ENCODE measurements at places on chromosomes 7 and 10.

DNA sequence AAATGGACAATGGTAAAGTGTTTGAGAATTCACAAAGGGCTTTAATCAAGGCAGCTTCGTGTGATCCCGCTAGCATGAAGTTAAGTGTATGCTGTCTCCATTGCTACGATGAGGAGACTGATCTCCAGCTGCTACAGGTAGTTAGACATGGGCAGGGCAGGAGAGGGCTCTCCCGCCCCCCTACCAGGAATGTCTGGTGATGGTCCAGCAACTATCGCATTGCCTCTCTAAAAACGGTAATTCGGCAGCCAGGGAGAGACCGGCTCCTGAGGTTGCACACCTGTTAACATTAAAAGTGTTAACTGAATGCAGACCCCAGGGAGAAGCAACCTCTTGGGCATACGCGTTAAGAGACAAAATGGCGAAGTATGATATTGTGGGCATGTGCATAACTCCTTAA is 37.9 kb downstream of the SVIL start:
- DNase-seq, result no peak

GRCh38 chr10:12455766-12456165 is 106.4 kb downstream of the CAMK1D start:
- DNase-seq, result no peak

- no peak for DNase-seq
Observed at GRCh38 chr7:27214239-27214950, 14.5 kb upstream of the HOXA13 start.

DNA sequence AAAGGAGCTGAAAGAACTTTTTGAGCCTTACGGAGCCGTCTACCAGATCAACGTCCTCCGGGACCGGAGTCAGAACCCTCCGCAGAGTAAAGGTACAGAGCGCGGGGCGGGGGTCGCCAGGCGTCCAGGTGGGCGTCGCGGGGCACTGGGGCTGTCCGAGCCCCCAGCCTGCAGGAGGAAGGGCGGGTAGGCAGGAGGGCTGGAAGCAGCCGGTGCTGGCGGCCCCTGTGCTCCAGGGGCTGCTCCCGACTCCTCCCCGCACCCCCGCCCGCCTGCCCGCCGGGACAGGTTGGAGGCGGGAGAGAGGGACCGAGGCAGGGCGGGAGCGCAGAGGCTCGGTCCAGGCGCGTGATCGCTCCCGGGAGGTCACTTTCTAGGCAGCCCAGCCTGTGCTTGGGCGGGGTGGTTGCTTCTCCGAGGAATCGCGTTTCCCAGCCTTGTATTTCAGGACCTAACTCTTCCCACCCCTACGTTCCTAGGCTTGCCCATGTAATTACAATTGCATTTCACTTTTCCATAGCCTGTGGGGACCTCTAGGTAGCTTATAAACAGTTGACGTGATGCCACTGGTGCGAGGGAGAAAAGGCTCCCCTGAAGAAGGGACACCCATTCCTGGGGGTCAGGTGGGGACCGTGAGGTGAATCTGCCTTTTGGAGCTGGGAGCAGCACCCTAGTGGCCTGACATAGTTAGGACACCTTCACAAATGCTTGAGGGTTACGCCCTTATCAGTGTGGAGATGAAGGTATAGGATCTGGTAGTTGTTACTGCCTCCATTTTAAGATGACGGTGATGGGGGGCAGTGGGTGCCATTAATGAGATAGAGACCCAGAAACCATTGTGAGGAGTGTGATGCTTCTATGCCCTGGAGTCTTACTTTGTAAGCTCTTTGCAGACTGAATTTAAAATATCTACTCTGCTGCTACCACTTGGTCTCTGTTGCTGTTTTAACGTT is 148.2 kb downstream of the CELF2 start:
- peak; percentile 55 for DNase-seq

- no peak for DNase-seq
Observed at GRCh38 chr10:6161921-6162320, 40.8 kb upstream of the PFKFB3 start.

GRCh38 chr7:115230882-115231571 is 309.1 kb downstream of the MDFIC start:
- DNase-seq, result no peak

- DNase-seq, result peak; percentile 69
Observed at GRCh38 chr10:97791824-97792721, 20.3 kb upstream of the SFRP5 start.

- DNase-seq, result no peak
Observed at GRCh38 chr7:821688-822087, 10.6 kb upstream of the SUN1 start.

DNA sequence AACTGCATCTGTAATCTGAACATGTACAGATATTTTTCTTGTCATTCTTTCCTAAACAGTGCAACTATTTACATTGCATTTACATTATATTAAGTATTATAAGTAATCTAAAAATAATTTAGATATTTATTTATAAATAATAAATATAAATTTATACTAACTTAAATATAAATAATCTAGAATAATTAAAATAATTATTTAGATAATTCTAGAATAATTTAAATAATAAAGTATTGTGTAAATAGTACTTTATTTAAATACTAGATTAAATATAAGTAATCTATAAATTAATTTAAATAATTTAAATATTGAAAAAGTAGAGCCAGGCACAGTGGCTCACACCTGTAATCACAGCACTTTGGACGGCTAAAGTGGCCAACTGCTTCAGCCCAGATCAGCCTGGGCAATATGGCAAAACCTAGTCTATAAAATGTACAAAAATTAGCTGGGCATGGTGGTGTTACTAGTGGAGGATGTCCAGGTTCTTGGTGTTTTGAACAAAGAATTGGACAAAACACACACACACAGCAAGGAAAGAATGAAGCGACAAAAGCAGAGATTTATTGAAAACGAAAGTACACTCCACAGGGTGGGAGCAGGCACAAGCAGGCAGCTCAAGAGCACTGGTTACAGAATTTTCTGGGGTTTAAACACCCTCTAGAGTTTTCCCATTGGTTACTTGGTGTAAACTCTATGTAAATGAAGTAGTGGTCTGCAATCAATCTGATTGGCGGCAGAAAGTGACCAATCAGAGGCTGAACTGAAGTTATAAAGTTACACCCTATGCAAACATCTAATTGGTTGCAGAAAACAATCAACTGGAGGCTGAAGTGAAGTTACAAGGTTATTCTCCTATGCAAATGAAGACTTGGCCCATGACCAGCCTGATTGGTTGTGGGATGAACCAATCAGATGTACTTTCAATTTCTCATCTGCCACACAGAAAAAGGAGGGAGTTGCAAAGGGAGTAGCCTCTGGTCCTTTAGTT is 100.2 kb upstream of the SP4 start:
- no peak for DNase-seq

DNA sequence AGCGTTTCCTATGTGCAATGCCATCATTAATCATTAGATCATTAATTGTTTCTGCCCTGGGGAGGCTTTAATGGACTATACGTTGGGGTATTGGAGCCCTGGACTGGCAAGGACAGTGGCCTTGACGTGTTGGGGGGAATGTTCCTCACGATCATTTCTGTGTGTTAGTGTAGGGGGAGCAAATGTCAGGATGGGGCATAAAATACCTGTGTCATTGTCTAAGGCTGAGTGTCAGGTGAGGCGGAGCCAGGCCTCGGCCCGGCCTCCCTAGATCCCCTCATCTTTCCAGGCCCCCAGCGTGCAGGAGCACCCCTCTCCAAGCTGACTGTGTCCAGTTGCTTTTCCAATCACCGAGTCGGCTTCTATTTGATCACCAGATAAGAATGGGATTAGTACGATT is 346.4 kb upstream of the SHH start:
- no peak for DNase-seq

DNA sequence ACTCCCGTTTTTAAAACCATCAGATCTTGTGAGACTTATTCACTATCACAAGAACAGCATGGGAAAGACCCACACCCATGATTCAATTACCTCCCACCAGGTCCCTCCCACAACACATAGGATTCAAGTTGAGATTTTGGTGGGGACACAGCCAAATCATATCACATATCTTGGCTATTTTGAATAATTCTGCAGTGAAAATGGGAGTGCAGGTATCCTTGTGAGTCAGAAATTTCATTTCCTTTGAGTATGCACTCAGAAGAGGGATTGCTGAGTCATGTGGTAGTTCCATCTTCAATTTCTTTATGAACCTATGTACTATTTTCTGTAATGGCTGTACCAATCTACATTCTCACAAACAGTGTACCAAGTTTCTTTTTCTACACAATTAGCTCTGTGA is 125.8 kb downstream of the ANKRD7 start:
- no peak for DNase-seq

DNA sequence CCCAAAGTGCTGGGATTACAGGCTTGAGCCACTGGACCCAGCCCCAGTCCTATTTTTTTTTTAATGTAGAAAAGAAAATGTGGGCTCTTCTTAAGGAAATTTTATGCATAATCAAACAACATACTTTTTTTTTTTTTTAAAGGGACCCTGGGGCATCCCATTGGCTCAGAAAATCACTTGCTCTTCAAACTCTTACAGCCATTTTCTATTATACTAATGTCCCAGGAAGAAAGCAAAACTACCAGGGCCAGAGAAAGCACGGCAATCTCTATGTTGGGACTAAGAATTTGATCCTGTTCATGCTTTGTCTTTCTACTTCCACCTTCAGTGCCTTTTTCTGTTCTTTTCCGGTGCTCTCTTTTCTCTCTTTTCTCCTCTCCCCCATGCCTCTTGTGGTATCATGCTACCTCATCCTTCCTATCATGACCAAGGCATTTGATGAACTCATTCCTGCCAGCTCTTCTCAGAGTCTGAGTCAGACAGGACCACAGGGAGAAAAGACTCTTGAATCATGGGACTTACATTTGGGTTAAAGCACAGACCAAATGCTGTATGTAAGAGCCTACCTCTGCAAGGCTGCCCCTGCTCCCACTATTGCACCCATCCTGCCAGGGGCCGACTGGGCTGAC is 76.4 kb upstream of the CCNY start:
- DNase-seq, result no peak

DNA sequence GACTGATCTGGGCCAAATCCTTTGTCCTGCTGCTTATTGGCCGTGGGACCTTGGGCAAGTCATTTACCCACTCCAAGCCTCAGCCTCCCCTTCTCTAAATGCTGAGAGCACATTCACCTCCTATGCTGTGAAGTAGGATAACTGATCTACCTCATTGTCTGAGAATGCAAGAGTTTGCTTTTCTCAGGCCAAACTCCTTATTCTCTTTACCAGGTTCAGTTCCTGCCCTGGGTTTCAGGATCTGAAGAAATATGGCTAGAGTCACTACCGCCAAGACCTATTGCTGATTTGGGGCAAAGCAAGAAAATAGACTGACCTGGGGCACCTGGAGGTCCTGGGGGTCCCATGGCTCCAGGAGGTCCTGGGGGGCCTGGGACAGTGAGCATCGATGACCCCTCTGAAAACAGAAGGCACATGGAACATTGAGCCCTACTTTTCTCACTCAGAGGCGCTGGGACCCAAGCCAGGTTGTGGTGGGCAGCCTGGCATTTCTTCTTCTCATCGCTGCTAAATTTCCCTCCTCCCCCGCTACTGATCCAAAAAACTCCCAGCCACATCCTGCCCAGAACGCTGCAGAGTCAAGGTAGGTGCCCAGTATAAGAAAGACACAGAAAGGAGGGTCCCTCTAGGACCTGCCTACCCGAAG is 42.4 kb downstream of the COL17A1 start:
- no peak for DNase-seq

DNA sequence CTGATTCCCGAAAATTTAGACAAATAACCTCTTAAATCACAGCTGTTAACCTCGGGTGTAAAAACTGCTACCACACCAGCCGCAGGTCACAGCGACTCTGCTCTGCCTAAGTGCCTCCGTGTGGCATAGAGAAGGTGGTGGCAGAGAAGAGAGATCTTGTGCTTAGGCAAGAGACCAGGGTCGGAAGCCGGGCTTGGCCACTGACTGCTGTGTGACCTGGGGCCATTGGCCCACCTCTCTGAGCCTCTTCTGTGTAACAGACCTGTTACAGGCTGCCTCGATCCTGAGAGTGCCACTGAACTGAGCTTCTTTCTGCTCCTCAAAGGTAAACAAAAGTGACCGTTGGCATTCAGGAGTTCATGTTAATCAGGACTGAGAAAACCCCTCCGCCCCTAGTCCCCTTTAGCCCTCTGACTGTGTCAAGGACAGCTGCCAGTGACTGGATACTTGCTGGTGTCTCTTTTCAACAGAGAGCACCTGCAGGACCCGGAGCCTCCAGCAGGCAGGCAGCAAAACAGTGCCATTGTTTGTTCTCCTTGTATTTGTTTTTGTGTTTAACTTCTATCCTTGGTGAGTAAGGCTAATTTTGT is 36.5 kb downstream of the ZMIZ1 start:
- no peak for DNase-seq

GRCh38 chr10:97154162-97154561 is 31.6 kb downstream of the SLIT1 start:
- no peak for DNase-seq

- DNase-seq, result no peak
Observed at GRCh38 chr10:91200314-91201212, 19.9 kb upstream of the PCGF5 start.

- no peak for DNase-seq
Observed at GRCh38 chr7:70406186-70406949, 725.6 kb upstream of the GALNT17 start.

GRCh38 chr10:12704488-12704887 is 297.0 kb downstream of the CCDC3 start:
- DNase-seq, result no peak

GRCh38 chr10:77513781-77514331 is 123.8 kb downstream of the KCNMA1 start:
- DNase-seq, result no peak

DNA sequence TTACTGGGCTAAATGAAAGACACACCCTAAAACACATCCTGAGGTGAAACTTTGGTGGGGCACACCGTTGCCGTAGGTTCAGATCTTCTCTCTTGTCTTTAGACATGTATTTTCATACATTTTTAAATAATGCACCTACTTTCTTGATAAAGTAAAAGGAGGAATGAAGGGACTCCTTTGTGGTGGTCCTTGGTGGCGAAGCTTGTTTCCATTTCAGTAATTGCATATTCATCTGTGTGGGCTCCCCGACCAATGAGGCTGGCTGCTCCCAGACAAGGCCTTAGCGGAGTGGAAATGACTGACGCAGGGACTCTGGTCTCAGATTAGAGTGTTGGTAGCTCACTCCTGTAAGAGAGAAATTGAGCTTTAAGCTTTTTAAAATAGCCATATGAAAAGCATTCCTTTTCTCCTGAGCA is 815 bp downstream of the CCSER2 start:
- DNase-seq, result peak; percentile 54

GRCh38 chr10:76309741-76310587 is 878.5 kb downstream of the LRMDA start:
- no peak for DNase-seq

DNA sequence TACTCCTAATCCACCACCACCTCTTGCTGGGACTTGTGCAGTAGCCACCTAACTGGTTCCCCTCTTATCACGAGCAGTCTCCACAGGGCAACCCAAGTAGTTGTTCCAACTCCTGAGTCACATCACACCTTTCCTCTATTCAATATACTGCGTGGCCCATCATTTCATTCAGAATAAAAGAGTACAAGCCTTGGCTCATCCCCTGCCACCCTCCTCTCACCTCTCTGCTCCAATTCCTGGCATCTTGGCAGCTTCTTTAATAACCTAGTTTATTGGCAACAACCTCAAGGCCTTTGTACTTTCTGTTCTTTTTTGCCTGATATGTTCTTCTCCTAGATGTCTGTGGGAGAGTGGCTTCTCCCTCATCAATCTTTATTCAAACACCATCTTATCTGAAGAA is 199.4 kb downstream of the KIAA1217 start:
- no peak for DNase-seq
